Activated CD4-positive, alpha-beta T cell treated with anti-CD3 and anti-CD28 coated beads for 36 hours (primary cell): ENCODE measurements at places on chromosomes 4 and X. TPM values are rescaled to one million over a fixed set of nuclear protein-coding genes. Genes with fewer than 3 reads are reported as not detected.

DNA sequence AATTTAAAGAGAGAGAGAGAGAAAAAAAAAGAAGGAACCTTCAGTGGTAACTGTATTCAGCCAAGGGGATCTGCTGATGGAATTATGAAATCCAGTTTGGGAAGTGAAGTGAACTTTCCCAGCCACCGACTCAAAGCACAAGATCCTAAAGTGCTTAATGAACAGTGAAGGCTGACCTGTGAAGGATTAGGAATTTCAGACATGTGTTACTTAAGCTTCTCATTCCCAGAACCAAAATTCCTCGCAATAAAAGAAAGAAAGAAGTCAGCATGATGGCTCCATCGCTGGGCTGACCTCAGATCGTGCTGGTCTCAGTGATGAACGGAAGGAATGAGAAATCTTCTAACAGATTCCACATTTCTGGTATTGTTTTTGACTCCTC is 135.2 kb downstream of the ARSF start:
- no peak for DNase-seq

DNA sequence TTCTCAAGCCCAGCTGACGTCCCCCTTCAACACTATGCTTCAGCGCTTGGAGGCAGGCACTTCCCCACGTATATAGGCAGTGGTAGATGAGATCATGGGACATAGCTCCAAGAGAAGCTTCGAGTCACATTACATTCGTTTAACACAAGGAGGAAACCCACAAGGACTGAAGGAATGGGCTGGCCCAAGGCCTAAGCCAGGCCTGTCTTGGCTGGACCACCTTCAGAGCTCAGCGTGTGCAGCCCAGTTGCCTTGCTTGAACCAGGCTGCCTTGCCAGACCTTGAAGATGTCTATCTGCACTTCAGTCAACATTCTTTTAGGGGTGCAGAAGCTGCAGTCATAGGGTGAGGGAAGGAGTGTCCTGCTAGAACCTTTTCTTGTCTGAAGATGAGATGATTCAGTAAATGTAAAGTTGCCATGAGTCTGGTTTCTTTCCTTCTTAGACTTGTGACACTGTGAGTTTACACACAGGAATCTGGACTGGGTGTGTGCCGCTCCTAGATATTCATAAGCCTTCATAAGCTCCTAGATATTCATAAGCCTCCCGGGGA is 144.1 kb upstream of the RBPJ start:
- no peak for DNase-seq

- DNase-seq = no peak
These were observed 13.0 kb downstream of the EXOC1 start for GRCh38 chr4:55866290-55866907.

DNA sequence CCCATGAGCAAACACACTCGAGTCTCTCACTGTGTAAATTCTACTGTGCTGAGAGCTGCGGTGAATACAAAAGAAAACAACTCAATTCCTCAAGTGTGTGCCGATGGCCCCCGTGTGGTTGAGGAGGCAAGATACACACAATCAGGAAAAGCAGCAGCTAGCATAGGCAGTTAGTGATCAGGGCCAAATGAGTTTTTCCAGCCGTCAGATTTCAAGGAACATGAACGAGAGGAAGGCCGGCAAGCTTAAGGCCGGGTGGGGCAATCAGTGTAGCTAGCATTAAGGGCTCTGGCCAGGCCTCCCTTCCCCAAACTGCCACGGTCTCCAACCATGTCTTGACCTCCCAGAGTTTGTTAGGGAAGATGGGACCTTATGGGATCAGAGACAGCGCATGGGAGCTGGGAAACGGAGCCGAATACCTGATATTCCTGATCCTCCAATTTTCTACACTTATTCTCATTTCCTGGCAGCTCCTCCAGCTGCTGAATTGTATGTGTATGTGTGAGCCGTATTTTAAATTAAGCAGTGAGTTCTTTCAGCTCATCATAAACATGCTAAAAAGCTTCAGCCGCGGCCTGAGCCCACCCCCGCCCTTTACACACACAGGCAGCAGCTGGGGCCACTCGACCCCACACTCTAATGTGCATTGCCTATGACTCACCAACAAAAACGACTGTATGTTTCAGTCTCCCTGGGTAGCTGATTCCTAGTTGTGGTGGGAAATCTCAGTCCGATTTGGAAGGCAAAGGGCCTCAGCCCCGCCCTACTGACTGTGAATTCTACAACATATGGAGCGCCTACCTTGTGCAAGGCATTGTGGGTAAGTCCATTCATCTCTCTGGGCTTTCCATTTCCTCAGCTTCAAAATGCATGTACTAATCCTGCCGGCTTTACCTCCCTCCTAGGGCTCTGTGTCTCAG is 59.9 kb downstream of the RTL9 start:
- DNase-seq = no peak

- DNase-seq = no peak
These were observed 1289.6 kb upstream of the TENM3 start for GRCh38 chr4:180953572-180953971.

DNA sequence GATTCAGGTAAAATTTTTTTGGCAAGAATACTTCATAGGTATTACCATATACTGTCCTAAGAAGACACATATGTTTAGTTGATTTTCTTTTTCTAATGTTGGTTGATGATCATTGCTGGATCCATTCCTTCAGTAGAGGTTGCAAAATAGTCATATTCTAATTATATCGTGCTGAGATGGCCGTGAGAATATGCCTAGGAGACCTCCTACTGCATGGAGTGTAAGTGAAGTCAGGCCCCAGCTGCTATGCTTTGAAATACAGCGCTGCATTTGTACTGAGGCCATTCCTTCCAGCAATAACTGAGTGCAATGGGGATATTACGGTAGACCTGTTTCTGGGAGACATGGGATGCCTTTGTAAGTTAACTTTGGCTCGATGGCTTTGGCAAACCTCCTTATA is 6.7 kb upstream of the PLAC8 start:
- DNase-seq = no peak

- no peak for DNase-seq
These were observed 20.2 kb downstream of the TMEM31 start for GRCh38 chrX:103730796-103731493.

DNA sequence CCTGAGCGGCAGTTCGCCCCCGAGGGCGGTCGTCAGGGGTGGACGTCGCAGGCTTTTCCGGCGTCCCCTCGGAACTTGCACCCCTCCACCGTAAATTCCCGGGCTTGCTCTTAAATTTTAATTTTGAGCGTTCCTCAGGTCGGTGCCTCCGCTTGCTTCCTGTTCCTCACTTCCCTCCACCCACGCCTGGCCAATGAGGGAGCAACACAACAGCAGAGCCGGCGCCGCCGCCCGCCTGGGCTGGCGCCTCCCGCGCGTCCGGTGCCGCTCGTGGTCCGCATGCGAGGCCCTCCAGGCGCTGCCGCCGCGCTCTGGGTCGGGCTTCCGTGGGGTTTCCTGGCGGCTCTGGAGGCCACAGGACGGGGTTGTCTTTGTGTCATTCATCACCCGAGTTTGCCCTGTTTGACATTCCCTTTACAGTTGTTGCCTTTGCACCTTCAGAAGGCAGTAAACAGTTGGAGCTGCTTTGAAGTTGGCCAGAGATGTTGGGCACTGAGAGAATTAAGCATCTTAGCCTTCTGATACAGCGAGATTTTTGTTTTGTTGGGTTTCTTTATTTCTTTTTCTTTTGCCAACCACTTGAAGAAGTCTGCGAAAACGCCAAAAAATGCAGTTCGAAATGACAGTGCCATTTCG is 692 bp downstream of the SPCS3 start:
- DNase-seq = peak; percentile 94

- no peak for DNase-seq
These were observed 30.1 kb upstream of the ANAPC4 start for GRCh38 chr4:25346913-25347312.

GRCh38 chr4:8768357-8768999 is 103.2 kb downstream of the HMX1 start:
- DNase-seq = no peak

- no peak for DNase-seq
These were observed 7.3 kb upstream of the MPC1L start for GRCh38 chrX:40615976-40616375.

DNA sequence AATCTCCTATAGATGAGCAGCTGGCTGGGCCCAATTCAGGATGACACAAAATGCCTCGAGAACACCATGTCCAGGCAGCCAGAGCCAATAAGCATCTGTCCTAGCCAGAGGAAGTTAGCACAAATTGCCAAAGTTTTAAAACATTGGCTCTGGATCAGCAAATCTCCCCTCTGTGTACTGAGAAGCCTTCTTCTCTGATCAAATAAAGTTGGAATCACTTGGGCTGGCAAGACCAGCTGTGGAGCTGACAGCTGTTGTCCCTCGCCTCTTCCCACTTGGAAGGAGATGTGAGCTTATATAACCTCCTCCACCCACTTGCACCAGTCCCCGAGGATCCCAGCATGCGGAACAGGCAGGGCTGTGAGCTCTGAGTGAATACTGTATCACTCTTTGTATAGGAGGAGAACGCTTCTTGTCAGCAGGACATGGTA is 183.9 kb downstream of the OPHN1 start:
- DNase-seq = no peak

GRCh38 chr4:3331511-3332394 is 38.9 kb downstream of the RGS12 start:
- DNase-seq = no peak

DNA sequence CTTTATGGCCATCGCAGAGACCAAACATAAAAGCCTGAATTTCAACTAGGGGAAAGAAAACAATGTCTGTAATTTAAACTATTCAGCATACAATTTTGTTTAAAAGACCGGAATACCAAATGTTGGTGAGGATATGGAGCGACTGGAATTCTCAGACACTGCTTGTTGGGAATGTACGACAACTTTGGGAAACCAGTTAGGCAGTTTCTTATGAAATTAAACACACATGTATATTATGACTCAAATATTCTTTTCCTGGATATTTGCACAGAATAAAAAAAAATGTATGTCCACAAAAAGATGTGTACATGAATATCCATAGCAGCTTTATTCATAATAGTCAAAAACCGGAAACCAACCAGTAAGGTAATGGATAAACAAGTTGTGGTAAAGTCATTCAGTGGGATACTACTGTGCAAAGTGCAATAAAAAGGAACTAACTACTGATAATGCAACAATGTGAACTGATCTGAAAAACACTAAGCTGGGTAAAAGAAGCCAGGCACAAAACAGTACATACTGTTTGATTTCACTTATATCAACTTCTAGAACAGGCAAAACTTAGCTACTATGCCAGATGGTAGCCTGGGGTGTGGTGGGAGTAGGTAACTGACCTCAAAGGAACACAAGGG is 152.7 kb upstream of the FTHL17 start:
- DNase-seq = no peak

GRCh38 chr4:123236606-123237005 is 160.0 kb upstream of the SPRY1 start:
- DNase-seq = no peak

DNA sequence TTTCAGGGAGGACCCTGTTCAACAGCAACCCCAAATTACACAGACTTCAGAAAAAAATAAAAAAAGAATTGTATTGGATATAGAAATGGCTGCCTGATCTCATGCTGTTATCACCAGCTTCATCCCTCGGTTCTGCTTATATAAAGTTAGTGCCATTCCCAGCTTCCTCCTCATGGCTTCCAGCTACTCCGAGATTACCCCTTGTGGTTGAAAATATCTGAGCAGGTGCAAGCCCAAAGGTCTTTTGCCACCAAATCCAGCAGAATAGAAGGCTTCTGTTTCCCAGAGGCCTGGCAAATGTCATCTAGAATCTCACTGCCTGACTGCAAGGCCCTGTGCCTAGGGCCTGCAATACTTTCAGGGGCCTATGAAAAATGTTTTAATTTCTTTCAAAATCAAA is 13.8 kb upstream of the HPGDS start:
- no peak for DNase-seq

GRCh38 chrX:94686071-94686470 is 1012.1 kb downstream of the FAM133A start:
- no peak for DNase-seq

DNA sequence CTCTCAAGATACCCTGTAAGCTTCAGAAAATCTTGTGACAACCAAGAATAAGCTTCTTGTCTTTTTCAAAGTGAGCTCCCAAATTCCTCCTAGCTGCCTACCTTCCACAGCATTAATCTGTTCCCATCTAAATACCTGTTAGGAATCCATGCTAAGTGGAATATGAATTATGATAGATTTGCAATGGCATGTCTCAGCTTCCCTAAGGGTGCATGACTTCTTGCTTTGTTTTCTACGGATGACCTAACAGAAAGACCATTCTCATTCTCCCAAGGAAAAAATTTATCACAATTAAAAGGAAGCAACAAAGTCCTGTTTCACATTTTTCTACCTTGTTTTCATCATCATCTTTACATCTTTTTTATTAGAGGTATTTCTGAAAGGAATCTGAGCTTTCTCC is 532.7 kb downstream of the GRXCR1 start:
- DNase-seq = no peak

- peak; percentile 77 for DNase-seq
These were observed 7.7 kb downstream of the S100P start for GRCh38 chr4:6701371-6701770.

The BGN gene
- total RNA-seq = not detected

The MFAP3L gene
- 0.53 TPM for total RNA-seq

The FAM47A gene
- total RNA-seq = not detected

The EOLA2 gene
- 27.7 TPM for total RNA-seq

The RLIM gene
- total RNA-seq = 38.2 TPM

The NPY1R gene
- total RNA-seq = not detected

The PPAT gene
- total RNA-seq = 36.8 TPM

The S100P gene
- total RNA-seq = 2.1 TPM

The TMEM150C gene
- not detected for total RNA-seq

The MTCP1 gene
- 18.1 TPM for total RNA-seq

The FANCB gene
- 15.4 TPM for total RNA-seq

The GAGE12F gene
- total RNA-seq = not detected
